ENCODE measurements at places on chromosomes 4 and X.

GRCh38 chr4:117893207-117893606 is 141.1 kb upstream of the NDST3 start:
- no peaks in the 10 kb centered on the region for H3K4me1 ChIP-seq
- no peaks in the 10 kb centered on the region for H3K27me3 ChIP-seq
- H3K4me3 ChIP-seq = no peak overlapping the region
- H3K36me3 ChIP-seq = no peaks in the 10 kb centered on the region

DNA sequence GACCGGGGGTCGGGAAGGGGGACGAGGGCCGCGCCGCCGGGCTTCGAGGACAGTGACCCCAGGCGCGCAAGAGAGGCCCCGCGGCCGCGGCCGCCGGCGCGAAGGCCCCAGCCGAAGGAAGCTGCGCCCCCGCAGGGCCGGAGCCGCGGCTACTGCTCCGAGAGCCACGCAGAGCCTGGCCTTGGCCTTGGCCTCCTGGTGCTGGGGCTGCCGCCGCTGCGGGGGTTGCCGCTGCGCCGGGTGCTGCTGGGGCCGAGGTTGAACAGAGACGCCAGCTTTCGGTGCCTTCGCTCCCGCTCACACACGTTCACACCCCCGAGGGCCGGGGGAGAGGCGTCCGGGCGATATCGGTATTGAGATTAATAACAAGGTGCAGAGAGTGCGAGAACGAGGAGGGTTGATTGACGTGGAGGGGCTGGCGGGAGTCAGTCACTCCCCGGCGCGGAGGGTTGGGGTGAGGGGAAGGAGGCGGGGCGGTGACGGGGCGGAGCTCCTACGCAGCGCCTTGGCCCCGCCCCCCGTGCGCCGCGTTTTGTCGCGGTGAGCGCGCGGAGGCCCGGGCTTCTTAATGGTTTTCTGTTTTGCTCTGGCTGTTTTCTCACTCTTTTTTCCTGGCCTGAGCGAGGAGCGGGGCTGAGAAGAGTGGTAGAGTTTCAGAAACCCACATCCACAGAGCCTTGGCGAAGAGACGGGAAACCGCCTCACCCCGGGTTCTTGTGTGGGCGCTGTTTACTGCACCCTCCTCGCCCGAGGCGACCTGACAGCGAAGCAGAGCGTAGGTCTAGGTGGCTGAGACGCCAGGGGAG is 878 bp upstream of the CNOT6L start:
- peak overlapping the region; percentile 100 for H3K27ac ChIP-seq
- peak overlapping the region; percentile 65 for H3K4me3 ChIP-seq
- H3K36me3 ChIP-seq = no peaks in the 10 kb centered on the region
- no peaks in the 10 kb centered on the region for H3K27me3 ChIP-seq

- no peaks in the 10 kb centered on the region for H3K27me3 ChIP-seq
- peaks cover 9% of the 10 kb centered on the region for H3K36me3 ChIP-seq
- no peak for DNase-seq
- H3K4me1 ChIP-seq = no peaks in the 10 kb centered on the region
These were observed 39.6 kb downstream of the DDX60L start for GRCh38 chr4:168440442-168441264.

DNA sequence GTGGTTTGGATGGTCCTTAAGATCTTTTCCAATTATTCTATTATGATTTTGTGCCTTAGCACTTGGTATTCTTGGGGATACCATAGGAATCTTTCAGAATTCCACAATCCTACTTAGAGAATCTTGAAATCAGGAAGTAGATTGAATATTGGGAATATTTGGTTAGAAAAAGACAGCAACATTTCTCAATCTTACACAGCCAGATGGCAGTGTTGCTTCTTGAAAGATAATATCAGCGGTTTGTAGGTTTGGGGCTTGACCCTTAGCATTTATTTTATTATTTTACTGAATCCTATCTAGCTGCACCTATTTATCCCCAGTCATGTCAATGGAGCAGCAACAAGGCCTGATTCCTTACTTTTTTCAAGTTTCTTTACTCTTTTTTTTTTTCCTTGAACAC is 28.6 kb downstream of the MAGEB1 start:
- H3K27ac ChIP-seq = no peak overlapping the region
- H3K4me3 ChIP-seq = no peak overlapping the region
- H3K4me1 ChIP-seq = no peaks in the 10 kb centered on the region
- DNase-seq = no peak
- no peaks in the 10 kb centered on the region for H3K36me3 ChIP-seq

GRCh38 chrX:50003927-50004326 is 81.5 kb downstream of the CLCN5 start:
- DNase-seq = no peak
- no peak overlapping the region for H3K4me3 ChIP-seq
- H3K27ac ChIP-seq = no peak overlapping the region
- no peaks in the 10 kb centered on the region for H3K36me3 ChIP-seq

DNA sequence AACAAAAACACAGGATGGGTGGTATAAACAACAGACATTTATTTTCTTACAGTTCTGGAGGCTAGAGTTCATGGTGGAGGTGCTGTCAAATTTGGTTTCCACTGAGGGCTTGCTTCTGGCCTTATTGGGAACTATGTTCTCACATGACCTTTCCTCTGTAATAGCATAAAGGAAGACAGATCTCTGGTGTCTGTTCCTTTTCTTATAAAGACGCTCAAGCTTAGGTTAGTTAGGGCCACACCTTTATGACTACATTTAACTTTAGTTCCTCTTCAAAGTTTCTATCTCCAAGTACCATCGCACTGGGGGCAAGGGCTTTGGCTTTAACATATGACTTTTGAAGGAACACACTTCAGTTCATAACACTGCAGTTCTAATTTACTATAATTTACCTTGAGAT is 543.8 kb upstream of the CPEB2 start:
- H3K4me1 ChIP-seq = no peaks in the 10 kb centered on the region
- H3K27me3 ChIP-seq = no peaks in the 10 kb centered on the region
- no peak for DNase-seq
- no peak overlapping the region for H3K4me3 ChIP-seq

GRCh38 chr4:86872135-86872534 is 20.1 kb downstream of the C4orf36 start:
- no peaks in the 10 kb centered on the region for H3K36me3 ChIP-seq
- H3K27ac ChIP-seq = no peak overlapping the region
- peaks cover 5% of the 10 kb centered on the region for H3K4me1 ChIP-seq
- H3K27me3 ChIP-seq = no peaks in the 10 kb centered on the region

DNA sequence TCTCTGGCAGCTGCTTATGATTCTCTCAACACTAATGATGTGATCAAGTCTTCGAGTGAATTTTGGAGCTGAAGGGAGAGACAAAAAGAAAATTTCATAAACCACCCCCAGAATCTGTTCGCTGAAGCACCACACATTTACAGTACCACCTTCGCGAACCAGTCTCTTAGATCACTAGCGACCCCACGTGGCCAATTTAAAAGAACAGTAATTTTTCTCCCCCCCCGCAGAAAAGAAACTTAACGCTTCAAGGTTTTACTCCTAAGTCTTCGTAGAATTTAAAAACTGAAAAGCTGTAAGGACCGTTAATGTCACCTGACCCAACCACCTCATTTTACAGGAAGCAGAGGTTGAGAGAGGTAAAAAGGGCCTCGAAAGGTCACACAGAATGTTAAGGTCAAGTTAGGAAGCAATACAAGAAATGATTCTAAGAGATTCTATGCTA is 187.5 kb downstream of the QDPR start:
- H3K27me3 ChIP-seq = no peaks in the 10 kb centered on the region
- no peak for DNase-seq
- peak overlapping the region; percentile 7 for H3K27ac ChIP-seq

DNA sequence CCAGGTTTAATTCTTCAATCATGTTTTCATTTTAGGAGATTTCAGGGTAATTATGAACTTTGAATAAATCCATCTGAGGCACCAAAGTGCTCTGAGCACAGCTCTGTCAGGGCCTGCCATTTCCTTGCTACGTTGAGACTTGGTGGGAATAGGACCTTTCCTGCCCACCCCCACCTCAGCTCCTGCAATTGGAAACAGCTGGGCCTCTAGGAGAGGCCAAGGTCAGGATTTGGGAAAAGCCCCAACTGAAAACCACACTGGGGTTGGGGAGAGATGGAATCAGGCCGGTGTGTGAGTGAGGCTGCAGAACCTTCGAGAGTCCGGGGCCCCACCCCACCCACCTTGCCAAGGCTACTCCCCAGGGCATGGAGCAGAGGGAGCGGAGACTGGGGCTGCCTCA is 212.7 kb upstream of the BCOR start:
- H3K4me3 ChIP-seq = no peak overlapping the region
- DNase-seq = no peak
- no peaks in the 10 kb centered on the region for H3K27me3 ChIP-seq

DNA sequence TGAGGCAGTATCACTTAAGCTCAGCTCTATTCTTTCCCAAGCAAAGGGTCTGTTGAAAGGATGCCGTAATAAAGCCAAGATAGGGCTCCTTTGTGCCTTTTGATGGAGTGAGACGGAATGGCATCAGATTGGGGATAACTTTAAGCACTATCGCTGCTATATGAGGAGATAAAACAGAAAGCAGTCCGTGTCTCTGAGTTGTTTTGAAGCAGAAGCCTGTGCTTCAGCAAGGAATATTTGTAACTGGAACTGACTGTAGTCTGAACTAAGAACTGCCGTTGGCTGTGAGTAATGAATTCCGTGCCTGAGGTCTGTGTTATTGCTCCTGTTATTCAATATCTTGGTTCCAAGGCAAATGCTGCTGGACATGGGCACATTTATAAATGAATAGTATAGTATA is 297.4 kb downstream of the ANKRD50 start:
- no peaks in the 10 kb centered on the region for H3K27me3 ChIP-seq
- no peaks in the 10 kb centered on the region for H3K36me3 ChIP-seq
- H3K4me3 ChIP-seq = no peak overlapping the region
- H3K4me1 ChIP-seq = no peaks in the 10 kb centered on the region
- H3K27ac ChIP-seq = no peak overlapping the region
- DNase-seq = no peak

- H3K4me1 ChIP-seq = no peaks in the 10 kb centered on the region
- no peak for DNase-seq
- no peaks in the 10 kb centered on the region for H3K36me3 ChIP-seq
- H3K27ac ChIP-seq = no peak overlapping the region
These were observed 121.5 kb downstream of the MBNL3 start for GRCh38 chrX:132367314-132367713.

GRCh38 chr4:134126955-134127354 is 74.6 kb downstream of the PABPC4L start:
- H3K27me3 ChIP-seq = no peaks in the 10 kb centered on the region
- no peaks in the 10 kb centered on the region for H3K36me3 ChIP-seq
- H3K27ac ChIP-seq = no peak overlapping the region
- DNase-seq = no peak

GRCh38 chr4:67885762-67886161 is 2.0 kb upstream of the TMPRSS11D start:
- no peaks in the 10 kb centered on the region for H3K36me3 ChIP-seq
- H3K4me3 ChIP-seq = no peak overlapping the region
- no peak overlapping the region for H3K27ac ChIP-seq
- H3K4me1 ChIP-seq = no peaks in the 10 kb centered on the region
- no peaks in the 10 kb centered on the region for H3K27me3 ChIP-seq

DNA sequence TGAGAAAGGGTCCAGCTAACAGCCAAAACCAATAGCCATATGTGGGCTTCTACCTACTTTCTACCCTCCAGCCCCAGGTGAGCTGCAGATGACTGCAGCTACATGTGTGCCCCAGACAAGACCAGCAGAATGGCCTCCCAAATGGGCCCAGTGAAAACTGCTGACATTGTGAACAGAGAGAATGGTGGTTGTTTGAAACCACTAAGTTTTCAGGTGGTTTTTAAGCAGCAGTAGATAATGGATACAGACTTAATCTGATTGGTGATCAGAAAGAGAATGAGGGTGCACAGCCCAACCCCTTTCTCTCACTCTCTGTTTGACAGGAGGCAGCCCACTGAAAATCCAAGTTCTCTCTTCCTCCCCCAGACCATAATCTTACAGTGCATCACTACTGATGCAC is 42.5 kb upstream of the BBS12 start:
- DNase-seq = no peak
- no peaks in the 10 kb centered on the region for H3K36me3 ChIP-seq
- H3K4me1 ChIP-seq = no peaks in the 10 kb centered on the region
- no peak overlapping the region for H3K4me3 ChIP-seq

DNA sequence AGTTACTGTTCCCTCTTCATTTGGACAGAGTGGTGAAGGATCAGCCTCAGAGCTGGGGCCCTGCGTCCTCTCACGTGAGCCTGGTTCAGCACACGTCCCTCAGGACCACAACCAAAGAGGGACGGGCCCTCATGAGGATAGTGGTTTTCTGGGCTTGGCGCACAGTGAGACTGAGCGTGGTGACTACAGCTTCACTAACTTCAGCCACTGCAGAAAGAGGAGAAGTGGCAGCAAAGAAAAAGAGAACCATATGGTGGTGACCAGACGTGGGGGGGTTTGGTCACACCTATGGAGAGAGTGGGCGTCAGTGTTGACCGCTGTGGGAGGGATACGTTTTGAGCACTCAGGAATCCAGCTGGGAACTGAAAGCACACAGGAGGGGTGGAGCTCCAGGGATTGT is 21.8 kb upstream of the TNIP3 start:
- no peak overlapping the region for H3K27ac ChIP-seq
- H3K4me3 ChIP-seq = no peak overlapping the region
- H3K27me3 ChIP-seq = no peaks in the 10 kb centered on the region
- H3K36me3 ChIP-seq = no peaks in the 10 kb centered on the region
- H3K4me1 ChIP-seq = no peaks in the 10 kb centered on the region

DNA sequence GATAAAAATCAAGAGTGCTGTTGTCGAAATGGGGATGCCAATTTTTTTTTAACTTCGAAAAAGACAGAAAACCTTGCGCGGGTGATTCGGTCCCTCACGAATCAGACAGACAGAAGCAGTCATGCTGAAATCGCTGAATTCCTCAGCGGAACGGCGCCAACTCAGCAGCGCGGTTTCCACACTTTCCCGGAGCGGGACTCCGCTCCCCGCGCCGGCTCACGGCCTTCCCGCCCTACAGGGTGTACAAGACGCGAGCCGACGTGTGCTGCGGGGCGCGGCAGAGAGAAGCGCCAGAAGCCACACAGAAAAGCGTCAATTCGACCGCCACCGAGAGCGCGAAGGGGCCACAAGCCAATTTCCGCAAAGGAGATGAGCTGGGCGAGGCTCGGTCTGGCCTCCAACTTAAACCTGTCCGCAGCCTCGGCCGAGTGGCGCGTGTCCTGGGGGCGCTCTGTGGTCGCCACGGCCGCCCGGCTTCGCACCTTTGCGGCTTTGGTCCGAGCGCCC is 1.3 kb downstream of the NEXMIF start:
- H3K27ac ChIP-seq = peak overlapping the region; percentile 18
- H3K36me3 ChIP-seq = no peaks in the 10 kb centered on the region
- H3K4me1 ChIP-seq = no peaks in the 10 kb centered on the region
- peak overlapping the region; percentile 43 for H3K4me3 ChIP-seq
- no peaks in the 10 kb centered on the region for H3K27me3 ChIP-seq

GRCh38 chr4:87848622-87849351 is 16.0 kb downstream of the MEPE start:
- H3K4me1 ChIP-seq = no peaks in the 10 kb centered on the region
- no peak overlapping the region for H3K4me3 ChIP-seq
- H3K27me3 ChIP-seq = no peaks in the 10 kb centered on the region
- DNase-seq = no peak
- H3K36me3 ChIP-seq = no peaks in the 10 kb centered on the region
